ENCODE measurements at places on chromosomes 11 and 22.

- no peak for DNase-seq
Measured at GRCh38 chr22:17825876-17826550, 51.7 kb upstream of the BID start.

- DNase-seq: no peak
Measured at GRCh38 chr22:46377525-46378425, 42.3 kb downstream of the TRMU start.

DNA sequence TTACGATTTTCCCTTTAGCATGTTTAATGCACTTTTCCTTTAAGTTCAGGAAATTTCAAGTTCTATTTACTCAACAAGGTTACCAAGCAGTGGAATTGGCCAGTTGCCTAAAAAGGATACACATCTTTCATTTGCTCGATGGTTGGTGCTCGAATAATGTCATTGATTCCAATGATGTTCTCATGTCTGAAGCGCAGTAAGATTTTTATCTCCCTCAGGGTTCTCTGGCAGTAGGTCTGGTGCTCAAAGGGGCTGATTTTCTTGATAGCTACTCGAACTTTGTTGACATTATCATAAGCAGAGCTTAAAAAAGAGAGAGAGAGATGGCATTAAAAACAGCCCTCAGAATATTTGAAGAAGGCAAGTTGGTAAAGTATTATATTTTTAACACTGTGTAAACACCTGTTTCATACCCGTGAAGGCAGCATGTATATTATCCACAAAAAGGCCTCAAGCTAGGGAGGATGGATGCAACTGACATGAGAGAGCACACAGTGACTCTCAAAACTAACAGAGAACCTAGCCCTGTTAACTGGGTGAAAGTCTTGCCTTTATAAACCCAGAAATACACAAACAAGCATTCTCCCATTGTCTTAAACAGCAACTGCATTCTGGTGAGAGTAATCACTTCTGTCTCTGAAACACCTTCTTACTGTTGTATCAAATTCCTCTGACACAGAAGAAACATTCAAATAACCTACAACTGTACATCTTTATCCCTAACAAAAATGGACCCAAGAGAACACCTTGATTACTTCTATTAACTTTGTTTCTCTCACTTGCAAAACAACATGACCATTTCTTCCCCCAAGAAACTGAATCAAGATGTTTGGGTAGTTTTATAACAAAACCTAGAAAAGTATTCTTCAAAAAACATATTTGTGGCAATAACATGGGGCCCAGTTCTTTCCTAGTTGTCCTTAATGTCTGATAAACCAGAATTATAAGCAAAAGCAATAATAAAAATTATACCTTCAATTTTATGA is 59.6 kb downstream of the MAPK1 start:
- no peak for DNase-seq

GRCh38 chr11:104798789-104799188 is 99.5 kb downstream of the CASP12 start:
- DNase-seq: no peak

DNA sequence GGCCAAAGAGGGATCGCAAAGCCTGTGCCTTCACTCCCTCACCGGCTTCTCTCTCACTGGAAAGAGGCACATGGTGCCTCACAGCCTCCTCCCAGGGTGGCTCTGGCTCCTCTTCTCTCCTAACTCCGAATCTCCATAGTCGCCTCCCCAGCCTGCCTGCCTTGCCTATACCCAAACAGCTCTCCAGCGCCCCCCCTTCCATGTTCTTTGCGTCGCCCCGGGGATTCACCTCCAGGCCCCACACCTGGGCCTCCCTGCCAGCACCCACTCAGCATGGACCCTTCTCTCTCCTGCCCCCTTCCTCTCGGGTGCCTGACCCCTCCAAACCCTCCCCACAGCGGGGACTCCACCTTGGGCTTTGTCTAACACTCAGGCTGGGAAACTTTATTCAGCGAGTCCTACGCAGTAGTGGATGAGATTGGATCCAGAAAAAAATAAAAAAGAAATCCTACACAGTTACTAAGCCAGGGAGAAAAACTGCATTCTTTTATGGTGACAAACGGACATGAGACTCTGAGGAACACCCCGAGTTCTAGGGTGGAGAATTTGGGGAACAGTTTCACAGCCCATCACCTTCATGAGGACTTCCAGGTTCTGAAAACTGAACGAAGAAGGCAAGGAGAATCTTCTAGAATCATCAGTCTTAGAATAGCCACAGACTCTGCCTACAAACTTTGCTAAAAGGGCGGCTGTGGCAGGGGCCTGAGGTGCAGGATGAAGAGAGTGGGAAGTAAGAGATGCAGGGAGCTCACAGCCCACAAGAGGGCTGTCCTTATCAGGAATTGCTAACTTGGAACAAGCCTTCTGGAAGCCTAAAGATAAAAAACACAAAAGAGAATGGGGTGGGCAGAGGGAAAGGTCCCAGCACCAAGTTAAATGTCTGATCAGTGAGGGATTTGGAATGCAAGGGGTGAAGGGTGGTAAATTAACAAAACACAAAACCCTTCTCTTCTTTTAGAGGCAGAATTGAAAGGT is 5.3 kb downstream of the PPM1F start:
- DNase-seq: no peak

- DNase-seq: no peak
Measured at GRCh38 chr11:128536506-128536905, 50.9 kb downstream of the ETS1 start.

DNA sequence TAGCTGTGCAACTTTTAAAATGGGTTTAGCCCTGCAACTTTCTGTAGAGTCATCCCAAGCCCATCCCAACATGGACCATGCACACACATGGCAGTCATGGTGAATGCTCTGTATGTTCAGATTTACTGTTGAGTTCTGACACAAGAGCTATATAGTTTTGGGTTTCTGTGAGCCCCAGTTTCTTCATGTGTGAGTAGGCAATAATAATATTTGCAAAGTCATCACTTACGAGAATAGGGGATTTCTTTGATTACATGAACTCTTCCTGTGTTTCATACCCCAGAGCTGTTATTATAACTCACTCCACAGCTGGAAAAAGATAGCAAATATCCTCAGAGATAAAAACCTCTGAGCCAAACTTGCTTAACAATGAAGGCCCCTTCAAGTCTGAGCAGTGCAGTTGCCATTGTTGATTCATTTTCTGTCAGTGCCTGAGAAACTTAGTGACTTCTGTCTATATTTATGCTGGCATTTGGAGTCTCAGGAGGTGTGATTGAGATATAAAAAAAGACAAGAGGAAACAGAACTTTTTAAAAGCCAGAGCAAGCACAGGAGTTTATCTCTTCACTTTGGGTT is 767.9 kb upstream of the API5 start:
- no peak for DNase-seq

GRCh38 chr11:72578566-72578965 is 95.7 kb downstream of the PDE2A start:
- no peak for DNase-seq

- DNase-seq: peak; percentile 50
Measured at GRCh38 chr11:102293873-102294601, 23.2 kb upstream of the BIRC3 start.

DNA sequence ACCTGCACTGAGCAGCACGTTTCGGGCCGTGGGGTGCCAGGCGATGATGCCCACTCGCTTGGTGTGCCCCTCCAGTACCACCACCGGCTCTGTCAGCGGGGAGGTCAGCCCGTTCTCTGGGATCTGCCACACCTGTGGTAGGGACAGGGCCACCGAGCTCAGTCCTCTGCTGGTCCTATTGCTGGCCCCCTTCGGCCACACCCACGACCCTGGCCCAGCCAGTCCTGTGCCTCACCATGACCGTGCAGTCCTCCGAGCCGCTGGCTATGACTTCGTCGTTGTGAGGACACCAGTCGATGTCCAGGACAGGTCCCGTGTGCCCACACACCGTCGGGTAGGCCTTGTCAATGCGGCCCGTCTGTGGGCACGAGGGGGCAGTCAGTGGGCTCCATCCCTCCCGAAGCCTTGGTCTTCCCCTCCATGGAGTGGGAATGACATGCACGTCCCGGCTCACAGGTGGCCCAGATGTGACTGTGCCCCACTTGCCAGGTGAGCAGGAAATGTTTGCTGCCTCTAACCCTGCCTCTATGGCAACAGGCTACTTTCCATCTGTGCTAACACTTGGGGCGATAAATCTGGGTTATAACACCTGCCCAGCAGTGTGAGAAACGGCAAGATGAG is 1.4 kb downstream of the CORO1B start:
- no peak for DNase-seq

DNA sequence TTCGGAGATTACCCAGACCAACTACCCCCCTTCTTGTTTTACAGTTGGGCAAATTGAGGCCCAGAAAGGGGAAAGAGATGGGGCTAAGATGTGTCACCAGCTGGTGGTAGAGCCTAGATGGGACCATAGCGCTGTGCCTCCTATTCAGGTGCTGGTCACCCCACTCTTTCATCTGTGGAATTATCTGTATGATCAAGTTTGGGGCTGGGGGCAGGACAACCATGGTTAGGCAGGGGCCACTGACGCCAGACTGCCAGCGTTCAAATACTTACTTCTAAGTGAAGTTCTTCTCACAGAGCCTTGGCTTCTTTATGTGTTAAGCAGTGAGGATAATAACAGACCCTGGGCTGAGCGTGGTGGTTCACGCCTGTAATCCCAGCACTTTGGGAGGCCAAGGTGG is 55.9 kb downstream of the IGLL1 start:
- DNase-seq: no peak

GRCh38 chr11:65477149-65477965 is 21.5 kb upstream of the MALAT1 start:
- DNase-seq: peak; percentile 94

DNA sequence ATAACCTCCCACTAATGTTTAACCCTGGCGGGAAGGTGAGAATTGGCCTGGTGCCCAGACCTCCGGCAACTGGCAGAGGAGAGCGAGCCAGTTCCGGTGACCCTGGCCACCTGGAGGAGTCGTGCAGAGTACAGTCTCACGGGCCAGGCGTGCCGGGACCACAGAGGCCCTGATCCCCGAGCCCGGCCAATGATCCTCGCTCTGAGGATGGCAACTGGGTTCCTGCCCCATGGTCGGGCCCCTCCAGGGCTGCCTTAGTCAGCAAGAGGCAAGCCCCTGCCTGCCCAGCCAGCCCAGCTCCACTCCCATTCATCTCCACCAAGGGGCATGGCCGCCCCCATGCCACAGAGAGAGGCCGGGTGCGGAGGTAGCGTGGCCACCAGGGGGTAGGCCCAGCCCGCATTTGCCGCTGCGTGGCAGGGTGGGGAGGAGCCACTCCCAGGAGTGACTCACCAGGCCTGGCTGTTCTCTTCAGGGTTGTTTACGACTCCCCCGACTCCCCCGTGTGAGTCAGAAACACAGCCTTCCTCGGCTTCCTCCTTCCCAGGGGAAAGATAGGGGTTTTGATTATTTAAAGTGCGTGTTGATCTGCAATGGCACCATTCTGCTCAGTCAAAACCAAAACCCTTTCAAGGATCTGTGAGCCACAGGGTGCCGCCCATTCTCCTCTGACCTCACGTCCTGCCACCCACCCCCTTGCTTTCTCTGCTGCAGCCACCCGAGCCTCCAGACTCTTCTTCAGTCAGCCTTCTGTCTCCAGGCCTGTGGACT is at the start of gene SLC25A45:
Gene SLC25A45, minus strand, starts transcription at position 614 of the 771 bp plus-strand sequence. CDS start 695 bp downstream, outside the sequence.
- peak; percentile 94 for DNase-seq

DNA sequence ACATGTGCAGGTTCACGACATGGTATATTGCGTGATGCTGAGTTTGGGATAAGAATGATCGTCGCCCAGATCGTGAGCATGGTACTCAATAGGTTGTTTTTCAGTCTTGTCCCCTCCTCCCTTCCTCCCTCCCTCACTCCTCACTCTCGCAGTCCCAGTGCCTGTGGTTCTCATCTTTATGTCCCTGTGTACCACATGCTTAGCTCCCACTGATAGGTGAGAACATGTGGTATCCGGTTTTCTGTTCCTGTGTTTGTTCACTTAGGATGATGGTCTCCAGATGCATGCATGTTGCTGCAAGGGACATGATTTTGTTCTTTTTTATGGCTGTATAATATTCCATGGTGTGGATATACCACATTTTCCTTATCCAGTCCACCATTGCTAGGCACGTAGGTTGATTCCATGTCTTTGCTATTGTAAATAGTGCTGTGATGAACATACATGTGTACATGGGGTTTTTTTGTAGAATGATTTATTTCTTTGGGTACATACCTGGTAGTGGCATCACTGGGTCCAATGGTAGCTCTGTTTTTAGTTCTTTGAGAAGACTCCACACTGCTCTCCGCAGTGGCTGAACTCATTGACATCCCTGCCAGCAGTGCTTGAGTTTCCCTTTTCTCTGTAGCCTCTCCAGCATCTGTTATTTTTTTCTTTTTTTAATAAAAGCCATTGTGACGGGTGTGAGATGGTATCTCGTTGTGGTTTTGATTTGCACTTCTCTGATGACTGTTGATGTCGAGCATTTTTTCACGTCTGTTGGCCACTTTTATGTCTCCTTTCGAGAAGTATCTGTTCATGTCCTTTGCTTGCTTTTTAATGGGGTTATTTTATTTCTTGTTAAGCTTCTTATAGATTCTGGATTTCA is 16.4 kb downstream of the ZBED4 start:
- DNase-seq: no peak

DNA sequence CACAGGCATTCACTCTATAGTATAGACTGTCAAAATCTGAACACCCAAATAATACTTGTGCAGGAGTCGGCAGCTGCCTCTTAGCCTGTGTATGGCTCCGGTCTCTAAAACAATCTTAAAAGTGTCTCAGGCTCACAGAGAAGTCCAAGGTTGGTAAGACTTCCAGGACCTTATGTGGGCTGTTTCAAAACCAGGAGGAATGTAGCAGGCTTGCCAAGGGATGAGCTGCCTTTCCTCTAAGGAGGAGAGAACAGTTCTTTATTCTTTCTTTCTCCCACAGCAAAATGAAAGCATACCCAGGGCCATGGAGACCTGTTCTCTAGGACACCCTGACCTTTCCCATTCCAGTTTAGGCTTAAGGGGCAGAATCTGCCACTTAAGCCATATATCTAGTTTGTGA is 176.5 kb downstream of the TRPC6 start:
- no peak for DNase-seq

- DNase-seq: no peak
Measured at GRCh38 chr11:257766-258493, 20.3 kb upstream of the NLRP6 start.

DNA sequence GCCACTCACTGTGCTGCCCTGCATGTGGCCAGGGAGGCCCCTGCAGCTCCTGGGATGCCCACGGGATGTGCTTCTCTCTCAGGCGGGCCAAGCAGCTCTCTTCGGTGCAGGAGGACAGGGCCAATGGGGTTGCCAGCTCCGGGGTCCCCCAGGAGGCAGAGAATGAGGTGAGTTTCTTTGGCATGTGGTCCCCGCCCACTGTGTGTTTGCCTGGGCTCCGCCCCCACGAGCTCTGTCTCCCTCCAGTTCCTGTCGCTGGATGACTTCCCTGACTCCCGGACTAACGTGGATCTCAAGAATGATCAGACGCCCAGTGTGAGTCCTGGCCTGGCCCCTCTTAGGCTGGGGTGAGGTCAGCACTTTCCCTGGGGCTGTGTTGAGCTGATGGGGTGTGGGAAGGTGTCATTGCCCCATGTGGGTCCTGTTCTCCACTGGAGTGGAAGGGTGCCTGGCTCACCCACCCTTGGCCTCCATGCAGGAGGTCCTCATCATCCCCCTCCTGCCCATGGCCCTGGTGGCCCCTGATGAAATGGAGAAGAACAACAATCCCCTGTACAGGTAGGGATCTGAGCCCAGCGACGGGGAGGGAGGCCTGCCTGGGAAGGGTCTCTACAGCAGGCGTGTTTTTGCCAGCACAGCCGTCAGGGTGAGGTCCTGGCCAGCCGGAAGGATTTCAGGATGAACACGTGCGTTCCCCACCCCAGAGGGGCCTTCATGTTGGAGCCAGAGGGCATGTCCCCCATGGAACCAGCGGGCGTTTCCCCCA is 7.7 kb downstream of the SCO2 start:
- no peak for DNase-seq
